Activated T-helper 2 cell treated with anti-CD3 and anti-CD28 coated beads, Interferon-gamma antibody, Interleukin-2, Interleukin-4, amounts not matched to agents 10 μg/mL and 5 μg/mL and 100 μg/mL, durations not matched to agents 14 hours and 24 hours and 36 hours (primary cell): ENCODE measurements at places on chromosomes 13 and 19. TPM values are rescaled to one million over a fixed set of nuclear protein-coding genes. Genes with fewer than 3 reads are reported as not detected.

Gene ZNF563
- 2.3 and 4.2 TPM in 2 replicates for total RNA-seq

Gene ANGPTL8
- total RNA-seq: not detected in 2 replicates

GRCh38 chr13:75326173-75327134 is 155.5 kb downstream of the TBC1D4 start:
- H3K36me3 ChIP-seq: peaks cover 23% of the 10 kb centered on the region
- peak; percentile 56 for DNase-seq
- H3K4me1 ChIP-seq: peaks cover 54% of the 10 kb centered on the region
- no peaks in the 10 kb centered on the region for H3K27me3 ChIP-seq
- H3K27ac ChIP-seq: peak overlapping the region; percentile 95
- H3K4me3 ChIP-seq: peak overlapping the region; percentile 86

DNA sequence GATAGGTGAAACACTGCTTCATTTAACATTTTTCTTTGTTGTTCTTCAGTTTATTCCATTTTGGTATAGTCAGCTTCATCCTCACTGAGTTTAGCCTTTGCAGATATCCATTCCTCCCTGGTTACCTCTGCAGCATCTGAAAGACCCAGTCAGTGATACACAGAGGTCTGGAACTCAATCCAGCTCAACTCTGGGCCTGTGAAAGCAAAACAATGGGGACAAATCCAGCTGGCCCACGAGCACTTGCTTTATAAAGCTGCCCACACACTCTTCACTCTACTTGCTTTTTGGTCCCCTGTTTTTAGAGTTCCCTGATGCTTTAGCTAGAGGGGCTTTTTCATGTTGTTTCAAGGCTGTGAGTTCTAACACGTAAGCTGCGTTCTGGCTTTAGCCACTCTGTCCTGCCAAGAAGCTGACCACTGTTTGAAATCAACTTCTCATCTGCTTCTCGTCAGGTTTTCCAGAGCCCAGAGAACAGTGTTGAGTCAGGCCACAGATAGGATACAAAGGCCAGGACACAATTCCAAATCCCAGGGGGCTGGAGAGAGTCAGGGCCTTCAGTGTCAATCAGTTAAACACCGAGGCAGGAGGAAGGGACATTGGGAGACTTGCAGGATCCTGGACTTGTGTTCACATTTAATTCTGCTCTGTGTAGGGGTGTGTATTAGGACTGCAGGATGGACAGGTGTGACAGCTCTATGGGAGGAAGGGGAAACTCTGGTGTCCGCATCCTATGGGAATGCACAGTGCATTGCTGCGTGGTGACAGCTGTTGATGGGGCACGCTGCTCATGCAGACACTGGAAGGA is 83.5 kb upstream of the RNF113B start:
- H3K27ac ChIP-seq: no peak overlapping the region
- H3K36me3 ChIP-seq: no peaks in the 10 kb centered on the region

- H3K36me3 ChIP-seq: peaks cover 31% of the 10 kb centered on the region
- peak overlapping the region; percentile 98 for H3K27ac ChIP-seq
- H3K27me3 ChIP-seq: peaks cover 5% of the 10 kb centered on the region
- peak overlapping the region; percentile 98 for H3K4me3 ChIP-seq
- H3K4me1 ChIP-seq: peaks cover 27% of the 10 kb centered on the region
Observed at GRCh38 chr19:34173193-34173956, 1.1 kb downstream of the LSM14A start.

GRCh38 chr13:46541210-46541609 is 11.8 kb upstream of the LRCH1 start:
- H3K27ac ChIP-seq: no peak overlapping the region
- no peak overlapping the region for H3K4me3 ChIP-seq
- DNase-seq: no peak
- no peaks in the 10 kb centered on the region for H3K36me3 ChIP-seq
- H3K27me3 ChIP-seq: peaks cover 24% of the 10 kb centered on the region
- peaks cover 6% of the 10 kb centered on the region for H3K4me1 ChIP-seq

DNA sequence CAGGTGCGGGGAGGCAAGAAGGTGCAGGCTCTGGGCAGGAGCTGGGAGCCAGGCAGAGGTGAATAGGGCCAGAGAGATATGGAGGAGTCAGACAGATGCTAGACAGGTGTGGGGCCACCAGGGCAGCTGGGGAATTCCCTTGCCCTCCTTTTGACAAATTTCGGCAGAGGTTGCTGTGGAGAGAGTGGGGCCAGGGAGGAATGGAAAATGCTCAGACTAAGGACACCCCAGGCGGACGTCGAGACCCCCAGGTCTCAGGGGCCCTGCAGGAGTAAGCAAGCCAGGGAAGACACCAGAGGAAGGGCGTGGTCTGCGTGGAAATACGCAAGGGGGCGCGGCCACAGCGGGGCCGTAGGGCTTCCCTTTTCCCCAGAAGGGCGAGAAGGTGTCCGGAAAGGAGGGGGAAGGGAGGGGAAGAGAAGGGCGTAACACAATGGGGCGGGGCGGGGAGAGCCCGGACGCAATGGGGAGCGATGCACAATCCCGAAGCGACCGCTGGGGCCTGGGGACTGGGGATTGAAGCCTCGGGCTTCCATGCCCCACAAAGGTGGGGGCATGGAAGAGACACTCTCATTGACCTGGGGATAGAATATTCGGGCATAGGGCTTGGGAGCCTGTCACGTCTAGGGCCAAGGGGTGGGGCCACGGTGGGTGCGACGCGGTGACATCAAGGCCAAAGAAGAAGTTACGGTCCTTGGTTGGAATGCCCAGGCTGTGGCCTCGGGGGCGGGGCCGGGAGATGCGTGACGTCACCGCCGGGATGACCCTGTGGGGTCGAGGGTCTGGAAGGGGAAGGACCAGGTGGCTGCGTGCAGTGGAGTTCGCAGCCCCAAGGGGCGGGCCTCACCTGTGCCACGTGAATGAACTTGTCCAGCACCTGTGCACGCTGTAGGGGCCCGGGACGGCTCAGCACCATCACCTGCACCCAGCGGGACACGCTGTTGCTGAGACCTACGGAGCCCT is 8.2 kb downstream of the RASGRP4 start:
- peak overlapping the region; percentile 60 for H3K27ac ChIP-seq
- H3K4me1 ChIP-seq: peaks cover 22% of the 10 kb centered on the region

DNA sequence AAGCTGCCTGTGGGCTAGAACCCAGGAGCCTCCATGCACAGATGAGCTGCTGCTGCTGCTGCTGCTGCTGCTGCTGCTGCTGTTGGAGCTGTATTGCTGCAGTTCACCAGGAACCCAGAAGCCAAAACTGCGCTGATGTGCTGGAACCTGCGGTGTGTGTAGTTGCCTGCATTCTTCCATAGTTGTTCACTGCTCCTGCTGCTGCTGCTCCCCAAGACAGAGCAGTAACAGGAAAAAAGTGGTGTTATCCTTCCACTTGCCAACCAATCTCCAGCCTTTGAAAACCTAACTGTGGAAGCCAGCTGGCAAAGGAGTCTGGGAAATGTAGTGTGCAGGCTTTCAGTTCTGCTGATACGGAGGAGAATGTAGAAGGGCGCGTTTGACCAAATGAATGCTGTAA is 37.9 kb downstream of the ARHGAP35 start:
- peaks cover 13% of the 10 kb centered on the region for H3K4me1 ChIP-seq
- DNase-seq: no peak
- H3K4me3 ChIP-seq: no peak overlapping the region
- H3K36me3 ChIP-seq: peaks cover 2% of the 10 kb centered on the region
- no peaks in the 10 kb centered on the region for H3K27me3 ChIP-seq

Gene ZNF681
- 3.1 and 3.5 TPM in 2 replicates for total RNA-seq

- H3K27ac ChIP-seq: no peak overlapping the region
- H3K36me3 ChIP-seq: no peaks in the 10 kb centered on the region
- H3K4me3 ChIP-seq: no peak overlapping the region
- H3K4me1 ChIP-seq: no peaks in the 10 kb centered on the region
Observed at GRCh38 chr13:33262997-33263396, 22.6 kb downstream of the STARD13 start.

Gene PGLYRP2
- total RNA-seq: not detected in 2 replicates
